ENCODE measurements at places on chromosomes 7 and 10. TPM values are rescaled to one million over a fixed set of nuclear protein-coding genes. Genes with fewer than 3 reads are reported as not detected.

DNA sequence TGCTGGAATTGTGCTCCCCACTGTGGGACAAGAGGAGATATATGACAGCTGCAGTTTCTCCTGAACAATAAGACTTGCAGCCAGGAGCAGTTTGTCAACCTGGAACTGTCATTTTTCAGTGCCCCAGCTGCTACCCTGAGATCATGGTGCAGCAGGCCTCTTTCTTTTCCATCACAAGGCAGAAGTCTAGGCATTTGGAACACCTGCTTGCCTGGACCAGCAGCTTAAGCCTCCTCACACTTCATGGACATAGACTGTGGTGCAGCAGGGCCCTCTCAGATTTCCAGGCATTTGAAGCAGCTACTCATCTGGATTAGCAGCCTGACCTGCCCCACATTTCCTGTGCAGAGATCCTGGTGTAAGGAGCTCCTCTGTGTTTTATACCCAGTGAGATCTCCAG, 450.7 kb upstream of the TEX47 start:
- DNase-seq, result no peak

NUDT13 gene
- total RNA-seq, result 4.4 TPM

SLC26A5 gene
- total RNA-seq, result 0.27 TPM

GNGT1 gene
- total RNA-seq, result not detected

- DNase-seq, result no peak
Measured at GRCh38 chr7:131538813-131539179, 17.6 kb downstream of the PODXL start.

- DNase-seq, result no peak
Measured at GRCh38 chr7:12926206-12926605, 238.8 kb downstream of the ARL4A start.

GRCh38 chr7:16554518-16555236, 28.1 kb downstream of the LRRC72 start:
- DNase-seq, result no peak

DNA sequence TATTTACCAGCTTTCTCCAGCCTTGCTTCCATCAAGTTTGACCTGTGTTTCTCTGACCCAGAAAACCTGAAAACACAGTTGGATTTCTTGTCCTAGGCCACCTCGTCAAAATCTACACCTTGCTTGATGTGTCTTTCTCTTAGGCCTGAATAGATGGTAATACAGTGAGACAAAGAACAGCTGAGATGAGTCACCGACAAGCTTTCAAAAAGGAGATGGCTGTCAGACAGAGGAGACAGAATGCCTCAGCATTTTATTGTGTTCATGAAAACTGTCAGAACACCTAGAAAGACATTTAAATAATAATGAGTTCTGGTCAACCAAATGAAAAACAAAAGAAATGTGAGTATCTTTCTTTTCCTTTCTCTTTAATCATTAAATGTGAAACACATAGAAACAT, 119.7 kb upstream of the SORCS1 start:
- DNase-seq, result no peak

- no peak for DNase-seq
Measured at GRCh38 chr10:89466599-89467035, 52.2 kb downstream of the IFIT5 start.

SPDYE6 gene
- not detected for total RNA-seq

DNA sequence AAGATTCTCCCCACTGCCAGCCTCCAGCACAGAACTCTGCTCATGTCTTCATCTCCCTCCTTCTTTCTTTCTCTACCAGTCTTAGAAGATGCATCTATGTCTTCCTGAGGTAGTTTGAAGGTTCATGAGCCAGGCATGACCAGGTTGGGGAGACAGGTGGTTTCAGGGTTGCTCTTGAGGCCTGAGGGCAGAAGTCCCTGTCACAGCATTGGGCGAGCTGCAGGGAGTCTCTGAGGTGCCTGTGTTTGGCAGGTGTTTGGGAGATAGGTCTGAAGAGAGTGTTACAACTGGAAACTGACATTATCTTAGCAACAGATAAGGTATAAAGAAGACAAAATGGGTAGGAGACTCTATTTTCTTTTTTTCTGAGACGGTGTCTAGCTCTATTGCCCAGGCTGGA, 18.7 kb downstream of the PRSS2 start:
- no peak for DNase-seq

DNA sequence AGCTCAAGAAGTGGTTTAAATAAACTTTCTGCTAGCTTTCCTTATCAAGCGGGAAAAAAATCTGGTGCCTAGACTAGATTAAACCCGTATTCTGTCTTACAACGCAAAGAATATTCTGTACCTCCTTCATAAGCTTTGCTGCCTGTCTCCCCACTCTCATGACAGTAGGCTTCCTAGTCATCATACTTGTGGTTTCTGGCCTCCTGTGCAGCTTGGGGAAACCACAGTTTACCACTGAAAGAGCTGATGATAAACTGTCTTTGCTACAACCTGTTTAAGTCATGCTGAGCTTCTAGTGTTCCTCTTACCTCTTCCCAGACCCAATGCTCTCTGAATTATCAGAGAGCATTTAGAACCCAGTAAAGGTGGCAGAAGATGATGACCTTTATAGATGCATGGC, 55.0 kb downstream of the PODXL start:
- no peak for DNase-seq
